ENCODE measurements at places on chromosomes 13 and 19. TPM values are rescaled to one million over a fixed set of nuclear protein-coding genes. Genes with fewer than 3 reads are reported as not detected.

The NCAN gene
- total RNA-seq = not detected

The PRKCSH gene
- total RNA-seq = 123 TPM

The CBLC gene
- total RNA-seq = not detected

The TMPRSS9 gene
- total RNA-seq = not detected

The DIRAS1 gene
- 200 TPM for total RNA-seq

The ZNF561 gene
- 20.3 TPM for total RNA-seq

The TNPO2 gene
- 35.1 TPM for total RNA-seq

The SRRM5 gene
- 0.16 TPM for total RNA-seq

The ZNF850 gene
- 4.1 TPM for total RNA-seq

The KLK7 gene
- not detected for total RNA-seq

The SMIM7 gene
- 30.8 TPM for total RNA-seq

The CPB2 gene
- total RNA-seq = not detected

The CYP4F3 gene
- total RNA-seq = not detected

The TICAM1 gene
- 7.3 TPM for total RNA-seq

The CGB2 gene
- not detected for total RNA-seq

The ACER1 gene
- not detected for total RNA-seq

The TEX101 gene
- total RNA-seq = not detected

The NOP53 gene
- total RNA-seq = 172 TPM

The KLK10 gene
- total RNA-seq = not detected

The FAM216B gene
- total RNA-seq = 3.1 TPM

The IL12RB1 gene
- 1.1 TPM for total RNA-seq

The MADCAM1 gene
- 0.19 TPM for total RNA-seq

The NFIX gene
- 159 TPM for total RNA-seq

The DOHH gene
- total RNA-seq = 11.1 TPM

The OLFM4 gene
- total RNA-seq = 0.27 TPM

The PSG6 gene
- total RNA-seq = not detected

Measured in Right ventricle myocardium inferior (tissue), 1 donor.